ENCODE measurements at places on chromosomes 7 and 10. TPM values are rescaled to one million over a fixed set of nuclear protein-coding genes. Genes with fewer than 3 reads are reported as not detected.

GFRA1 gene
- total RNA-seq: 3.7 TPM

TMEM213 gene
- total RNA-seq: not detected

AMPH gene
- 0.07 TPM for total RNA-seq

NEBL gene
- 7.6 TPM for total RNA-seq

TEX47 gene
- total RNA-seq: not detected

FANK1 gene
- 1.9 TPM for total RNA-seq

INSYN2A gene
- 0.07 TPM for total RNA-seq

SAP25 gene
- total RNA-seq: not detected

CLCN1 gene
- not detected for total RNA-seq

UPP1 gene
- total RNA-seq: 97.0 TPM

METTL27 gene
- total RNA-seq: 3.1 TPM

MYL7 gene
- total RNA-seq: not detected

PRSS2 gene
- total RNA-seq: not detected

PNLIP gene
- total RNA-seq: not detected

ICA1 gene
- total RNA-seq: 10.9 TPM

SORCS1 gene
- total RNA-seq: not detected
